ENCODE measurements at places on chromosomes 6 and 20. TPM values are rescaled to one million over a fixed set of nuclear protein-coding genes. Genes with fewer than 3 reads are reported as not detected.
A peak's percentile ranks its signal among the peaks of the same experiment; 100 is the strongest.

DNA sequence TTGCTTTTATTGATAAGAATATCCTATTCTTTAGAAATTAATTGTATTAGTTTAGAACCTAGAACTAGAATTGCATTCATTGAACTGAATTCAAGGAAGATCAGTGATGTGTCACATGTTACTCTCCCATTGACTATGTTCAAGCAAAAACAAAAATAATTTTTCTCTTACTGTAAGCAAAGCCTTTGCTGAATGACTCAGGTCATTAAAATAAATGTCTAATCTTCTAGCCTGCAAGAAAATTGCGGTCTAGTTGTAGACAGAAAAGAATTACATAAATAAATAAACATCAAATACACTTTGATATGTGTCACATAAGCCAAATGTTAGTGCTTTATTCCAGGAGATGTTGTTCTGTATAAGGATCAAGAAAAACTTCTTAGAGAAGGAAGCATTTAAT lies 387.9 kb downstream of the ADGRB3 start:
- H3K36me3 ChIP-seq, result no peaks in the 10 kb centered on the region
- no peak overlapping the region for H3K27ac ChIP-seq
- no peaks in the 10 kb centered on the region for H3K27me3 ChIP-seq

DNA sequence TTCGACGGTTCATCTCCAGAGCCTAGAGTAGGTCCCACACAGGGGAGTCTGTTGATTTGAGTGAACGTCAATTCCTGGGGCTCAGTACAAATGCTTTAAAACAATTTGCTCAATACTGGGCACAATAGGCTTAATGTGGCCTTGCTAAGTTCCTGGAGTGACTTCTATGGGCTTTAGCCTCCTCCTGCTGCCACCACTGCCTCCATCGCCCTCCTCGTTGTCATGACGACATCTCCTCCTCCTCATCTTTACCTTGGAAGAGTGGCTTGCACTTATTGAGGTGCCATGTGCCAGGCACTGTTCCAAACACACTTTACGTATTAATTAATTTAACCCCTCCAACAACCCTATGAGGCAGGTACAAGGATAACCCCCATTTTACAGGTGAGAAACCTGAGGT lies 11.8 kb upstream of the ZMYND8 start:
- peaks cover 7% of the 10 kb centered on the region for H3K4me1 ChIP-seq
- H3K4me3 ChIP-seq, result peak overlapping the region; percentile 37
- H3K36me3 ChIP-seq, result no peaks in the 10 kb centered on the region
- no peak overlapping the region for H3K27ac ChIP-seq

- H3K36me3 ChIP-seq, result no peaks in the 10 kb centered on the region
- H3K4me3 ChIP-seq, result no peak overlapping the region
- H3K27me3 ChIP-seq, result peaks cover 21% of the 10 kb centered on the region
Measured at GRCh38 chr6:142883011-142883410, 62.0 kb downstream of the HIVEP2 start.

DNA sequence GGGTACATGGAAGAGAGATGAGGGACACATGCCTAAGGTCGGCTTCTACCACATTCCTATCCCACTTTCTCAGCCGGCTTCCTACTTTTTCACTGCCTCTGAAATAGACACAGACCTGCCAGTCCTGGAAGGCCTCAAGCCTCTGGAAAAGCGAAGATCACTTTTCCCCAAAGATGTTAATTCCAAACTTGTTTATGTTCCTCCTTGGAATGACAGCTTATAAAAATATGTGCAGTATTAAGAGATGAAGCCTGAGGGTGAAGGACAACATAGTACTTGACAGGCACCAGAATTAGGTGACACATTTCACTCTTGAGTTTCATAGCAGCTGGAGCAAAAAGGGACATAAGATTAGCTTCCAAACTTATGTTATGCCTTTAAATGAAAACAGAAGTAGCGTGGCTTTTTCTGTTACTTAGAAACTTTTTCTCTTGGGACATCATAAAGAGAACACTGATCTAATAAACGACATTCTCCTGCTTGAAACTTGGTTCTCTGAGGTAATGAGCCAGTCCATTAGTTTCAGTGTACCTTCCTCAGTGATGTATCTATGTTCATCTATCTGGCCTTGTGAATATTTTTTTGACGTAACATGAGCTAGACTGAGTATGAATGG lies 25.3 kb downstream of the FOXO3 start:
- H3K4me1 ChIP-seq, result peaks cover 18% of the 10 kb centered on the region
- H3K27ac ChIP-seq, result no peak overlapping the region
- no peak for DNase-seq
- peaks cover 5% of the 10 kb centered on the region for H3K36me3 ChIP-seq
- no peak overlapping the region for H3K4me3 ChIP-seq
- H3K27me3 ChIP-seq, result no peaks in the 10 kb centered on the region

DNA sequence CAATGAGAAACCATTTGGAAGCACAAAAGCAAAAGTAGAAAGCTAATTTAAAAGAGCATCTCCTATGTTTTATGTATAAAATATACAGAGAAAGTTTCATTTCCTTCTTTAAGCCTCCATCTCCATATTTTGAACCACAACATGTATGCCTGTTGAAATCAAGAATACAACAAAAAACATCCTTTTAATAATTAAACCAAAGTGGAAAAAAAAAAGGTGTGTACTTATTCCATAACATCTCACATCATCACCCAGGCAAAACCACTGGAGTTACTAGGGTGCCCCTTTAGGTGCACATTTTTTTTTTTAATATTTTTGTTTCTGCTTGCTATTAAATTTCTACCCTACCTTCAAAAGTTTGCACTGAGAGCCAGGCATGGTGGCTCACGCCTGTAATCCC lies 43.0 kb downstream of the EDN1 start:
- H3K27me3 ChIP-seq, result peaks cover 20% of the 10 kb centered on the region
- H3K4me1 ChIP-seq, result peaks cover 15% of the 10 kb centered on the region
- no peaks in the 10 kb centered on the region for H3K36me3 ChIP-seq
- H3K4me3 ChIP-seq, result no peak overlapping the region
- H3K27ac ChIP-seq, result no peak overlapping the region

DNA sequence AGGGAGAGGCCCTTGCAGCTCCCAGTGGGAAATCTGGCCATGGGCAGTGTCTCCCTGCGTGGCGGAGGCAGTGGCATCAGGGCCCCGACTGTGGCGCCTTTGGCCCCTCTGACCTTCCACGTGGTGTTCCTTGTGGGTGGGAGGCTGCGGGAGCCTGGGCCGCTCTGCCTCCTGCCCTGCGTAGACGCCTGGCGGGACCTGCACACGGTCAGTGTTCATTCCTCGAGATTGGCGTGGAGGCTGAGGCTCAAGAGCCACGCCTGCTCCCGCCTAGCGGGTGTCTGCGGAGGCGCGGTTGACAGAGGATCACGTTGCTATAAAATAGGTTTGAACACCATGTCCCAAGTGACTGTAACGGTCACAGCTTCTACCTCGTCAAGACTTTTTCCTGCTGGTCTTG lies 14.0 kb downstream of the COL9A3 start:
- DNase-seq, result peak; percentile 36
- H3K27ac ChIP-seq, result no peak overlapping the region
- no peaks in the 10 kb centered on the region for H3K4me1 ChIP-seq
- no peak overlapping the region for H3K4me3 ChIP-seq
- peaks cover 45% of the 10 kb centered on the region for H3K36me3 ChIP-seq

- H3K36me3 ChIP-seq, result no peaks in the 10 kb centered on the region
- H3K4me3 ChIP-seq, result no peak overlapping the region
- DNase-seq, result no peak
- peaks cover 17% of the 10 kb centered on the region for H3K27me3 ChIP-seq
- no peak overlapping the region for H3K27ac ChIP-seq
- no peaks in the 10 kb centered on the region for H3K4me1 ChIP-seq
Measured at GRCh38 chr6:53483423-53484353, 61.2 kb downstream of the GCLC start.

- no peak for DNase-seq
- H3K27ac ChIP-seq, result no peak overlapping the region
- H3K4me3 ChIP-seq, result no peak overlapping the region
- H3K36me3 ChIP-seq, result no peaks in the 10 kb centered on the region
- no peaks in the 10 kb centered on the region for H3K4me1 ChIP-seq
Measured at GRCh38 chr6:34259529-34260069, 10.8 kb upstream of the SMIM29 start.

- no peak overlapping the region for H3K4me3 ChIP-seq
- peaks cover 8% of the 10 kb centered on the region for H3K36me3 ChIP-seq
- H3K4me1 ChIP-seq, result peaks cover 2% of the 10 kb centered on the region
- H3K27me3 ChIP-seq, result no peaks in the 10 kb centered on the region
- no peak for DNase-seq
Measured at GRCh38 chr6:82361631-82362030, 2.0 kb upstream of the TPBG start.

DNA sequence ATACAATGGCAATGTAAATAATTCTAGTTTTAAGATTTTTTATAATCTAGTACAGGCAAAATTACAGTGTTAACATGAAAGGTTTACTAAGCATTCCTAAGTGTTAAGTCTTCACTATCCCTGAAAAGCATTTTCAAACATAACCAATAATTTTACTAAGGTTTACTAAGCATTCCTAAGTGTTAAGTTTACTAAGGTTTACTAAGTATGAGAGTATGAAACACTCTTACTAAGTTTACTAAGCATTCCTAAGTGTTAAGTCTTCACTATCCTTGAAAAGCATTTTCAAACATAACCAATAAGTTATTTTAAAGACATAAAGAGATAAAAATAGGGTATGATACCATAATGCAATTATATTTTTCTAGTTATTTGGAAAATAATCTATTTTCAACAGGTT lies 82.6 kb downstream of the PRSS35 start:
- H3K27me3 ChIP-seq, result no peaks in the 10 kb centered on the region
- no peak overlapping the region for H3K4me3 ChIP-seq
- DNase-seq, result no peak
- no peak overlapping the region for H3K27ac ChIP-seq
- no peaks in the 10 kb centered on the region for H3K36me3 ChIP-seq

- no peak overlapping the region for H3K4me3 ChIP-seq
- no peaks in the 10 kb centered on the region for H3K27me3 ChIP-seq
- no peaks in the 10 kb centered on the region for H3K4me1 ChIP-seq
- no peak overlapping the region for H3K27ac ChIP-seq
Measured at GRCh38 chr6:42369568-42369967, 82.2 kb downstream of the TRERF1 start.

Gene ADGRF1
- total RNA-seq, result not detected

Gene MAS1
- total RNA-seq, result not detected

Gene PDE10A
- 27.8 TPM for total RNA-seq
